ENCODE measurements at places on chromosomes 3 and 15. TPM values are rescaled to one million over a fixed set of nuclear protein-coding genes. Genes with fewer than 3 reads are reported as not detected.

- DNase-seq: no peak
- no peak overlapping the region for H3K4me3 ChIP-seq
- no peaks in the 10 kb centered on the region for H3K36me3 ChIP-seq
- H3K27me3 ChIP-seq: no peaks in the 10 kb centered on the region
- H3K4me1 ChIP-seq: no peaks in the 10 kb centered on the region
- H3K27ac ChIP-seq: no peak overlapping the region
These were observed 185.1 kb upstream of the UBE2E1 start for GRCh38 chr3:23620638-23621015.

- H3K4me3 ChIP-seq: peak overlapping the region; percentile 47
- DNase-seq: peak; percentile 97
- peak overlapping the region; percentile 92 for H3K27ac ChIP-seq
- no peaks in the 10 kb centered on the region for H3K36me3 ChIP-seq
- H3K27me3 ChIP-seq: no peaks in the 10 kb centered on the region
These were observed 14.1 kb downstream of the SLCO3A1 start for GRCh38 chr15:91867581-91868026.

- no peaks in the 10 kb centered on the region for H3K27me3 ChIP-seq
- no peak overlapping the region for H3K4me3 ChIP-seq
- DNase-seq: no peak
- H3K27ac ChIP-seq: no peak overlapping the region
These were observed 470.4 kb upstream of the ROBO1 start for GRCh38 chr3:80238152-80238551.

DNA sequence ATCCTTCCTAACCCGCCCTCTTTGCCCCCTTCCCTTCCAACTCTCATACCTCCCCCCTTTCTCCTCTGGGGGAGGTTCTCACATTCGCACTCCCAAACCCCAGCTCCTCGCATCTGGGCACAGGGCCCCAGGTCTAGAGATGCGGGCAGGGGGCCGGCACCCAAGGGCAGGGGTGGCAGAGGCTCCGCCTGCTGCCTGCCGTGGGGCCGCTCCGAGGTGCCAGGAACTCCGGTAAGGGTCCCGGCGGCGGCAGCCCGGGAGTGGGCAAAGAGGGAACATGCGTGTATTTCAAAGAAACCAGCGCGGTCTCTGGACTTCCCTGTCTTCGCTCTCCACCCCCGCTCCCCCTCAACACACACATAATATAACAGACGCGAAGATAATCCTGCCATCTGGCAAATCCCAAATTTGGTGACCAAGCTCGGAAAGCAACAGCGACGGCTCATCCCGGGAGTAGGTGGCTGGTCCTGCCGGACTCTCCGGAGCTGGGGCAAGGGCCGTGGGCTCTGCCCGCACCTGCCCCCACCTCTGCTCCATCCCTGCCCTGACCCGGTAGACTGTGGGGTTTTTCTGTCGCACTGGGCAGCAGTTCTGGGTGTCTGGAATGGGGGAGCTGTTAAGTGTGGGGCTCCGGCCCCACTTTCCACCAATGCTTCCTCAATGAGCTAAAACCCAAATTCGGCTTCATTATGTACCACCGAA is 31.0 kb downstream of the NR2F2 start:
- no peak for DNase-seq
- H3K27ac ChIP-seq: no peak overlapping the region
- H3K4me3 ChIP-seq: no peak overlapping the region
- H3K27me3 ChIP-seq: peaks cover 5% of the 10 kb centered on the region
- 0 out of 2 replicates have a peak, but pooled peaks cover 2% of the 10 kb centered on the region for H3K4me1 ChIP-seq

GRCh38 chr3:78670094-78670493 is 1097.7 kb downstream of the ROBO1 start:
- DNase-seq: no peak
- no peak overlapping the region for H3K27ac ChIP-seq
- H3K4me1 ChIP-seq: peaks cover 12% of the 10 kb centered on the region
- H3K4me3 ChIP-seq: no peak overlapping the region

GRCh38 chr3:133538154-133538553 is 35.3 kb upstream of the CDV3 start:
- H3K36me3 ChIP-seq: no peaks in the 10 kb centered on the region
- H3K27me3 ChIP-seq: no peaks in the 10 kb centered on the region
- H3K4me3 ChIP-seq: no peak overlapping the region
- no peak overlapping the region for H3K27ac ChIP-seq
- H3K4me1 ChIP-seq: peaks cover 25% of the 10 kb centered on the region
- no peak for DNase-seq

The CRBN gene
- total RNA-seq: 69.6 TPM

The NLGN1 gene
- total RNA-seq: 20.1 TPM

DNA sequence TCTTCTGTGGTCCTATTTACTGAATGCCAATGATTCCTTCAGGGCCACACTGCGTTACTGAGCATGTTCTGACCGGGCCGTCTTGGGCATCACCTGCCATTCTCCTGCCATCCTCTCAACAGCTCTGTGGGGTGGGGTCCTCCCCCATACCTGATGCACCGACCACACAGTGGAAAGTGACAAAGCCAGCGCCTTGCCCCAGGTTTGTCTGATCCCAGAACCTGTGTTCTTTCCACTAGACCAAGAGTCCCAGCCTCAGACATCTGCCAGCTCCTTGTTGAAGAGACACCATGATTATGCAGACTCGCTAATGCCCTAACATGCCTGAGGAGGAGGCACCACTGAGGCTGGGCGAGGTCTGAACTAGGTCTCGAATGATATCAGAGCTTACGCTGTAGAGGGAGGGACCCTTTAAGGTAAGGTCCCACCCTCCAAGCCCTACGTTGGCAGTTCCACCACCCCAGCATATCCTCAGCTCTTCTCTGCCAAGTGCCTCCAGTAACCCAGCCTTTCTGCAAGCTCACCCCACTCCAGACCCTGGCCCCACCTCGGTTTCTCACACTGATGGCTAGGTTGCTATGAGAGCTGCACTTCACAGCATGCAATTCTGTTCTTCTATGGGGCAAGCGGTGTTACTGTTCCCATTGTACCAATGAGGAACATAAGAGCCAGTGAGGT is 29.8 kb upstream of the PLXNA1 start:
- H3K36me3 ChIP-seq: no peaks in the 10 kb centered on the region
- DNase-seq: no peak
- H3K27ac ChIP-seq: no peak overlapping the region
- H3K4me1 ChIP-seq: no peaks in the 10 kb centered on the region

DNA sequence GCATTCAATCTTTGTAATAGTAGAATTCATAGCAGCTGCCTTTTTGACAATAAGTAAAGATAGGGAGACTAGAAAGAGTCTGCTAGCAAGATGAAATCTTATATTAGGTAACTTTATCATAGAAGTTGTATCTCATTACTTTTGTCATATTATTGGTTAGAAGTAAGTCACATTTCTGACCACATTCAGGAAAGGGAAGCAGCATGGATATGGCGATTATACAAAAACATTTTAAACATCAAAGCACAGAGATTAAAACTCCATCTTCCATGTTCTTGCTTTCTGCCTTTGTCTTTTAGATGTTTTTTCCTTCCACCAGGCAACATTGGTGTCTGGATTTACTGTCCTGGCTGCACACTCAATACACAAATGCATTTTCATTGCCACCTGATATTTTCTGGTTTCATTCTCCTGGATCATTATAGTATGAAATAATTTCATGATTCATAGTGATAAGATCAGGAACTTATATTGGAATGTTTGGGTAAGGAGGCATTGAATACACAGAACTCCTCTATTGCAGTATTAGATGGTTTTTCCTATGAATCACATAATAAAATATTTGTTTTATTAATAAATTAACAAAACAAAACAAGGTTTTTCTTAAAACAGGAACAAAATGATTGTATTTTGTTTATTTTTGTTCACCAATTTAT is 1460.3 kb upstream of the CADM2 start:
- H3K4me3 ChIP-seq: no peak overlapping the region
- no peak for DNase-seq
- no peaks in the 10 kb centered on the region for H3K27me3 ChIP-seq
- no peaks in the 10 kb centered on the region for H3K4me1 ChIP-seq
- no peak overlapping the region for H3K27ac ChIP-seq

GRCh38 chr3:87766721-87767120 is 292.1 kb downstream of the CGGBP1 start:
- H3K27ac ChIP-seq: no peak overlapping the region
- H3K36me3 ChIP-seq: no peaks in the 10 kb centered on the region
- H3K4me1 ChIP-seq: no peaks in the 10 kb centered on the region
- DNase-seq: no peak

The LRRC2 gene
- total RNA-seq: 10.8 TPM

The TMOD2 gene
- total RNA-seq: 5.9 TPM

DNA sequence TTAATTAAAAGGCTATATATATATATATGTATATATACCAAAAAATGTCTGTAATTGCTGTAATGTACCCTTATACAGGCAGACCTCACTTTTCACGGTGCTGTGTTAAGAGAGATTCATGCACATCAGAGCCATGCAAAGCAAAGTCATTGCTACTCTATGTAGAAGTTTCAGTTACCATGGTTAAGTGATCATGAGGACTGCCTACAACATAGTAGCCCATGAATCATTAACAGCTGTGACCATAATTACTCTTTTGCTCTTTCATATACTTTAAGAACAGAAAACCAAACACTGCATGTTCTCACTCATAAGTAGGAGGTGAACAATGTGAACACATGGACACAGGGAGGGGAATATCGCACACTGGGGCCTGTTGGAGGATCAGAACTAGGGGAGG is 225.3 kb upstream of the EPHA3 start:
- no peak overlapping the region for H3K27ac ChIP-seq
- H3K4me3 ChIP-seq: no peak overlapping the region
- H3K36me3 ChIP-seq: no peaks in the 10 kb centered on the region
- no peak for DNase-seq

DNA sequence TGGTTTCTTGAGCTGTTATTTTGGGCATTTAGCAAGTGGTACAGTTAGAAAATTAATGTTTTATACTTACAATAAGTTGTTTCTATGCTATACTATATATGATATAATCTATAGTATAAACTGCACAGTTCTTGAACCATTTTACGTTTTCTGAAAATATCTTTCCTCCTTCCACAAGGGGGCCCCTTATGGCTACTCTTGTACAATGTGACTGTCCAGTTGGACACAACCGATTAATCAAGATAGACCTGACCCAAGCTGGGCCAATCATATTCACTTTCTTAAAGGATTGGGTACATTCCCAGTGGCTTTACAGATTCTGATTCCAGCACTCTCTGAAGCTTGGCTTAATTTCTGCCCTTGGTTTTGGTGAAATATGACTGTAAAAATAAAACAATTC is 953.4 kb downstream of the AGBL1 start:
- no peaks in the 10 kb centered on the region for H3K36me3 ChIP-seq
- H3K27me3 ChIP-seq: no peaks in the 10 kb centered on the region
- DNase-seq: peak; percentile 14
- no peak overlapping the region for H3K4me3 ChIP-seq

- peaks cover 31% of the 10 kb centered on the region for H3K4me1 ChIP-seq
- H3K27ac ChIP-seq: peak overlapping the region; percentile 9
- H3K36me3 ChIP-seq: no peaks in the 10 kb centered on the region
- DNase-seq: peak; percentile 84
- no peaks in the 10 kb centered on the region for H3K27me3 ChIP-seq
These were observed 35.1 kb downstream of the CCDC54 start for GRCh38 chr3:107412376-107412775.

The CLDN1 gene
- 0.32 TPM for total RNA-seq

The SLC2A2 gene
- not detected for total RNA-seq
